SW480 (cell line): ENCODE measurements at places on chromosomes 5 and 9.

GRCh38 chr5:123170816-123171215 is 81.8 kb downstream of the PRDM6 start:
- no peak for DNase-seq

- DNase-seq = no peak
Observed at GRCh38 chr9:14052359-14052758, 261.6 kb downstream of the NFIB start.

DNA sequence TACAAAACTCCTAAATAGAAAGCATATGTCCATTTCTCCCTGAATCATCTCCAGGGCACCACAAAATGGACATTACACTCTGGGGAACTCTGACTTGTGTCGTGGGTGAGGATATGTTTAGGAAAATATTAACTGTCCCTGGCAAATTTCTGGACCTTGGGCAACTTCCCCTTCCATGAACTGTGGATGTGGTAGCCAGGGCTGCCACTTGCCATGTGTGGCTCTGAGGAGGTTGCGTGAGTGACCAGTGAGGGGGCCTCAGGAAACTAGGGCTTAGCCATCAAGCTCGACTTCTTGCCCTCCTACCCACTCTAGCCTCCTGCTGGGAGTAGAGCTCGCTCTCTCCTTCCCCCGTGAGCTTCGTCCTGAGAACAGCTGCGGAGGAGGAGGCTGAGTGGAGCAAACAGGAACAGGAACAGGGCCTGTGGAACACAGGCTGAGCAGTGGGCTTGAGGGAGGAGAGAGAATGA is 13.8 kb upstream of the STC2 start:
- no peak for DNase-seq

DNA sequence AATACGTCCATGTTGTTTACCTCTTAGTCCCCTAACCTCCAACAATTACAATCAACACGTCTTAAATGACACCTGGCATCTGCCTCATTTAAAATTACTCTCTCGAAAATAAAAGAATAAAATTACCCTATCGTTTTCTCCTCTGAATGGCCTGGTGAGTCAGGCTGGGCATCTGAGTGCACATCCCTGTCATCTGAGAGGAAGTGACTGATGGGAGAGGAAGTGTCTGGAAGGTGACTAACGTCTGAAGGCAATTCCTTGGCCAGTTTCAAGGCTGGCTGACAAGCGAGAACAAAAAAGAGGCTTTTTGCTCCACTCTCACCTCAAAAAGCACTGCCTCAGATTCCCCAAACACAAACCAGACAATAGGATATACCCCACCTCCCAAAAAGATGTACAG is 57.7 kb downstream of the MAPKAP1 start:
- peak; percentile 17 for DNase-seq

DNA sequence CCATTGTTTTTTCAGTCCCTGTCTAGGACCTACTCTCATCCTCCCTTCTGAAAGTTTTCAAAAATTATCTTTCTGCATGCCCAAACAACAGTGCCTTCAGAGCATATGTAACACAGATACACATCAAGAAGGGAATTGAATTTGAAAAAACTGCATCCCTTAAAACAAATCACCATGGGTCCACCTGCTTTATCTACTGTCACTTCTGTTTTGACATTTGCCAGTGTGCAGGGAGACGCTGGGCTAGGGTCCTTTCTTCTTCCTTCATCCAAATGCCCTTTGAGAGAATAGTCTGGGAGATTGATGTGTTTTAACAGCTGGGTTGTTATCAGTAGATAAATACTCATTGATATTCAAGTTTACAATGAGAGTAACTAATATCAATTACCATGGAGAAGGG is 1630.1 kb downstream of the MAT2B start:
- no peak for DNase-seq

DNA sequence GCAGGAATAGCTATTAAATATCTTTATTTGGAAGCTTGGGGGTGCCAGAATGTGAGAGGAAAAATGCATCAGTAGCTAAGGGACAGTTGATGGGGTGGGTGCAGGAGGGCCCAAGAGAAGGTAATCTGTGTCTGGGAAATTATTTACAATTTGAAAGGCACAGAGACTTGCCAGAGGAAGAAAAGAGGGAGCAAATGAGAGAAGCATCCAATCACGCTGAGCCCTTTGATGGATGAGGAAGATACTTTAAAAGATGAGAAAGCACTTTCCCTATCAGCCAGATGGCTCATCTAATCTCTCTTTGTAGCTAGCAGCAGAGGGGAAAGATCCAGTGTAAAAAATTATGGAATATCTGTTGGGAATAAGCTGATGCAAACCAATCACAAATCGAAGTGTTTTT is 57.0 kb upstream of the ABCA1 start:
- DNase-seq = no peak

DNA sequence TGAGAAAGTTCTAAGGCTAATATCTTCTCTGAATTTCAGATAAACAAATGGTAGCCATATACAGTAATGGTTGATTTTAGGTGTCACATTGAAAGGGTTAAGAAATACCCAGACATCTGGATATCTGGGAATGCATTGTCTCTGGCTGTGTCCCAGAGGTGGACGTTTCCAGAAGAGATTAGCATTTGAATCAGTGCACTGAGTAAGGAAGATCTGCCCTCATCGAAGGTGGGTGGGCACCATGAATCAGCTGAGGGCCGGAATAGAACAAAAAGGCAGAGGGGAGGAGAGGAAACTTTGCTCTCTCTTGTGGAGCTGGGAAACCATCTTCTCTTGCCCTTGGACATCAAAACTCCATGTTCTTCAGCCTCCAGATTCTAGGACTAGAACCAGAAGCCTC is 554.4 kb downstream of the IRX1 start:
- DNase-seq = no peak

GRCh38 chr5:1208743-1209488 is 7.5 kb downstream of the SLC6A19 start:
- no peak for DNase-seq

- DNase-seq = peak; percentile 68
Observed at GRCh38 chr5:72818866-72819534, 2.5 kb downstream of the TNPO1 start.

DNA sequence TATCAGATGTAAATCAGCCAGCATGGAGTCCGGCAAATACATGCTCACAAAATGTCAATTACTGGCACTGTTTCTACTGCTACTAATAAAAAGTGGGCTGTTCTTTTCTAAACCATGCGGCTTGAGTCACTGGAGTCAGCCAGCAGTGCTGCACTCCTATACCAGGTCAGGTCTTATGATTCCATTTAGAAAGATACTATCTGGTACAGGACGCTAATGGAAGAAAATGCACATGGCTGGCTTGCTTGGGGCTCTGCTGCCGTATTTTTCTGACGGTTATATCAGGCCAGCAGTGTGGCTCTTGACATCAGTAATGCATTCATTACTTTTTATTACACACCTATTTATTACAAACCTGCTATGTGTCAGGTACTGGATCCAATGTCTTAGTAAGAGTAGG is 74.3 kb downstream of the NDFIP1 start:
- DNase-seq = no peak

DNA sequence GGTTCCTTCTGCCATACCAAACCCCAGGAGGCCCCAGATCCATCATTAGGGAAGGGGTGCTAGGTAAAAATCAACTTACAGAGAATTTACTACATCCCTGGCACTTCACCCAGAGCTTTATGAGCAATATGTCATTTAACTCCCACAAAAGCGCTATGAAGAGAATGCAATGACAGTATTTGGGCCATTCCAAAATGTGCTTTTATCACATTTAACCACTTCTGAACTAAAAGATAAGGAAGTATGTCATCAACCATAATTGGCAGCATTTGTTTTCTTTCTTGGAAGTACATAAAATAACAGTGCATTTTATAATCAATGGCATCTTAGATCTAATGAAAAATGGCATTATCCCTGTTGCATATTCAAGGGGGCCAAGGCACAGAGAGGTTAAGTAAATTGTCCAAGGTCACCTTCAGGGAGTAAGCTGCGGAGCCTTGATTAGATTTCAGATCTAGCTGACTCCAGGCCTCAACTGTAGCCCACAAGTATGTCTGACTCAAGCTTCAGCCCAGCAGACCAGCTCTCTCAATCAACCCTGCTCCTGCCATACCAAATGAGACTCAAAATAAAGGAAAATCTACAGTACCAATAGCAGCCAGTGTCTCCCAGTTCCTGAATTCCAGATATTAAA is 16.5 kb downstream of the SH3TC2 start:
- DNase-seq = no peak
